ENCODE measurements at places on chromosomes 7 and 10.
A peak's percentile ranks its signal among the peaks of the same experiment; 100 is the strongest.

- DNase-seq: peak; percentile 19
Measured at GRCh38 chr7:103867874-103868273, 121.6 kb downstream of the RELN start.

GRCh38 chr10:104350127-104350635 lies 3.5 kb upstream of the CFAP58 start:
- no peak for DNase-seq

DNA sequence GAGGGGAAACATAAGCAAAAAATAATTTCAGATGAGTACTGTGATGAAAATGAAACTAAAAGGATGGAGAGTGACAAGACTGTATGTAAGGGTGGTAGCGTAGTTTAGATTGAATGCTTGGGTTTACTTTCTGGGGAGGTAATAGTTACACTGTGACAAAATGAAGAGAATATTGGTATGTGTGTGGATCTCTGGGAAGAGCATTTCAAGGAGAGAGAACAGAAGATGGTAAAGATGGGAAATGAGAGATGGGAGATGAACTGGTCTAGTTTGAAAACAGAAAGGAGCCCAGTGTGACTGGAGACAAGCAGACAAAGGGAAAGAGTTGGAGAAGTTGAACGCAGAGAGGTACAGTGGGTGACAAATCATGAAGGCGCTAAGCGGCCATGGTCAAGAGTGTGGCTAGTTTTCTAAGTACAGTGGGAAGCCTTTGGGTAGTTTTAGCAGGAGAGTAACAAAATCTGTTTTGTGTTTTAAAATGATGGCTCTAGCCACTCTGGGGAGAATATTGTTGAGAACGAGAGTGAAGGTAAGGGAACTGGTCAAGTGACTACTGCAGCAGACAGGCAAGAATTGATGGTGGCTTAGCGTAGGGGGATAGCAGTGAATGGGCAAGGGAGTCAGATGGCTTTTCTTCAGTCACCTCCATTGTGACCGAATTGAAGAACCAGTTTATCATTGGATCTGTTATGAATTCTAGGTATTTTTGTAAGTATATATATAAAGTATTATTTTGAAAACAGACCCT lies 22.6 kb downstream of the PALS2 start:
- no peak for DNase-seq

DNA sequence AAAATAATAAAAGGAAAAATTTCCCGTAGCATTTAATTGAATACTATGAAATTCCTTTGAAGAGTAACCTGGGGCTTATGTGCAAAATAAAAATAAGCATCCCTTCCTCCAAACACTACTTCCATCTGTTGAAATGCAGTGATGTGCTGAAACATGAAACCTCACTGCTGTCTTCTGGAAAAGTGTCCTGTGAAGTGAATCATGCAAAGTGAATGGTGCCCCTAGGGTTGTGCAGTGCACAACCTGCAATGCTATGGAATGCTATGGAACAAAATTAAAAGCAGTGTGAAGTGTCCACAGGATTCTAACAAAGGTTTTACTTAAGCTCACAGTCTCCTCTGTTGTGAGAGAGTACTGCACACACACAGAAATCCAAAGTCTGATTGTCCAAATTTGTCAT lies 480.9 kb downstream of the ETV1 start:
- DNase-seq: no peak

DNA sequence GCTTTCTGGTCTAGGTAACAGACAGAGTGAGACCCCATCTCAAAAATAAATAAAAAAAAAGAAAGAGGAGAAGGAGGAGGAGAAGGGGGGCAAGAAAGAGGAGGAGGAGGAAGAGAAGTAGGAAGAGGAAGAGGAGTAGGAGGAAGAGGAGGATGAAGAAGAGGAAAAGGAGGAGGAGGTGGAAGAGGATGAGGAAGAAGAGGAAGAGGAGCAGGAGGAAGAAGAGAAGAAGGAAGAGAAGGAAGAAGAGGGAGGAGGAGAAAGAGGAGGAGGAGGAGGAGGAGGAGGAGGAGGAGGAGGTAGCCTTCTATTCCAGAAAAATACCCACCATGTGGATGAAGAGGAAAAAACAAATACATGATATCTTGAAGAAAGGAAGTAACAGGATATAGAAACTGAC lies 172.1 kb downstream of the FRMD4A start:
- DNase-seq: no peak

Data from NCI-H1092 (cell line).